Effector CD4-positive, alpha-beta T cell (primary cell): ENCODE measurements at places on chromosomes 5 and 9.

- DNase-seq = no peak
Observed at GRCh38 chr5:180126716-180127681, 55.4 kb upstream of the RNF130 start.

GRCh38 chr9:121884057-121884541, 209.0 kb downstream of the TTLL11 start:
- no peak for DNase-seq

GRCh38 chr9:108816037-108816436, 39.7 kb downstream of the ACTL7B start:
- no peak for DNase-seq

- DNase-seq = no peak
Observed at GRCh38 chr5:82330530-82331270, 52.5 kb upstream of the RPS23 start.

DNA sequence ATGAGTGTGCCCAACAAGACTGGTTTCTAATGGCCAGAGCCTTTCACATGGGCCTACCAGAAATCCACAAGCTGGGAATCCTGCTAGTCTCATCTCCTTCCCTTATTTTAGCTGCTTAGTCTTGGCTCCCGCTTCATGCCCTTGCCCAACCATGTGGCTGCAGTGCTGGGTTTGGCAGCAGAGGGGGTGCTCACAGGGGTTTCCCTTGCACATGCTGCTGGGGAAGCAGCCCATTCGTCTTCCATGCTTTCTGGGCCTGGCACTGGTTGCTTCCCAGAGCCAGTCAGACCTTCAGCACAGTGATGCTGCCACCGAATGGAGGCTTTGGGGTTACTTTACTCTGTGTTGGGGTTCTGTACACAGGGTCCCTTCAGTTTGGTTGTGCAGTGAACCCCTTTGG, 26.3 kb downstream of the SLC46A2 start:
- no peak for DNase-seq

DNA sequence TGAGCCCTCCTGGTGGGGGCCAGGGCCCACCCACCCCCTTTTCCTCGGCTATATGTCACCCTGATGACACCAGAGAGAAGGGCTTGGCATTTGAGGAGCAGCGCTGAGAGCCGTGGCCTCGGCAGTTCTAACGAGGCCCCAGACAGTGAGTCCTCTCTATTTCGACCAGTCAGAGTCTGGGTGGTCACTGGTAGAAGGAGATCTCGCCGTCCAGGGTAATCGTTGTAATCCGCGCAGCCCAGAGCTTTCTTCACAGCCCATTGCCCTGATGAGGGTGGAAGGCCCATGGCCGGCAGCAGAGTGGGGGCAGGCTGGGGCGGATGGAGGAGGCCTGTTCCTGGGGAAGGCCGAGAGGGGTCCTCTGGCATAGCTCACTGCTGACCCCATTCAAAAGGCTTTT, 70.2 kb downstream of the PSMB7 start:
- DNase-seq = no peak

DNA sequence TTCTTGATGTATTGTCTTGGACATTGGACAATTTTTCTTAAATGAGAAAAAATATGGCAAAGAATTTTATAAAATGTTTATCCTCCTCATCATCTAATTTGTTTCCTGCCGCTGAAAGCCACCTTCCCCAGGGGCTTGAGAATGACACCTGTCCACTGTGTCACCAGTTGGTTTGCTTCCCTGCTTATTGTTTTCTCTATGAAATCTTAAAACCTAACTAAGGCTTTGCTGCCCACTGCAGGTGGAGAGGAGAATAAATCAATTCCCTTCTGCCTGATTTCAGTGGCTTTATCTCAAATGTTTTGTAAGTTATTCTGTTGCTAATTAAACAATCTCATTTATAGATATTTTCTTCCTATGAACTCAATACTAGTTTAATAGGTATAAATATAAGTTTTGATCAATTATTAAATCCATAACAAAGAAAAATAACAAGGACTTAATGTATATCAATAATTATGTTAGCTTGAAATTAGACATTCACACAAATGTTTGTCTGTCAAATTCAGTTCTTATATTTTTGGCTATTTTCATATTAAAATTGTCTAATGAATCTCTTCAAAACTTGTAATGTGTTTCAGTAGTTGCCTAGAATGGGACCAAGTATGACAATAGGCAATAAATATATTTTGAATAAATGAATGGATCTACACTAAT, 822.5 kb downstream of the PTPRD start:
- DNase-seq = no peak

DNA sequence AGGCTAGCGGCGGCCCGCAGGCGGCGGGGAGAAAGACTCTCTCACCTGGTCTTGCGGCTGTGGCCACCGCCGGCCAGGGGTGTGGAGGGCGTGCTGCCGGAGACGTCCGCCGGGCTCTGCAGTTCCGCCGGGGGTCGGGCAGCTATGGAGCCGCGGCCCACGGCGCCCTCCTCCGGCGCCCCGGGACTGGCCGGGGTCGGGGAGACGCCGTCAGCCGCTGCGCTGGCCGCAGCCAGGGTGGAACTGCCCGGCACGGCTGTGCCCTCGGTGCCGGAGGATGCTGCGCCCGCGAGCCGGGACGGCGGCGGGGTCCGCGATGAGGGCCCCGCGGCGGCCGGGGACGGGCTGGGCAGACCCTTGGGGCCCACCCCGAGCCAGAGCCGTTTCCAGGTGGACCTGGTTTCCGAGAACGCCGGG, 253 bp downstream of the SLC12A2 start:
- no peak for DNase-seq

- no peak for DNase-seq
Observed at GRCh38 chr9:84955971-84956370, 286.4 kb downstream of the NTRK2 start.

GRCh38 chr5:25295067-25295466, 650.3 kb upstream of the CDH10 start:
- no peak for DNase-seq

DNA sequence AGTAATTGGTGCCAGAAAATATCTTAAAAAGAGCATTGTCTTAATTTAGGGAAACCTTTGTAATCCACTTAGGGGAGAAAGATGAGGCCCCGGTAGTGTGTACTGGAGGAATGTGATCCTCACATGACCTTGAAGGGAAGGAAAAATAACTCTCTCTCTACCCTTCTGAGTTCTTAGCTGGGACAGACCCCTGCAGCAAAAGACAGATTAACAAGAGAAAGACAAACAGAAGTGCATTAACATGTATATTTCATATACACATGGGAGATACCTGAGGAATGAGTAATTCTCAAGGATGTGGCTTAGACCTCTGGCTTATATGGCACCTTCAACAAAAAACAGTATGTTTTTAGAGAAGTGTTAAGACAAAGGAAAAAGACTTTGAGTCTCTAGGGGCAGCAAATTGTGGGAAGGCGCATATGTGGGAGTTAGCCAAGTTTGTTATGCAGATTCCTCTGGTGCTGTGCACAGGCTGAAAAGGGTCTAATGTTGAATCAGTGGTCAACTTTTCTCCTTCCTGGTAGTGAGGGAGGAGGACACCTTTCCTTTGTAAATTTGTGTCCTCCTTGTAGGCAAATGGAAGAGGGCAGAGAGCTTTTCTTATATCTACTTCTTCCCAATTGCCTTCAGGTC, 138.8 kb downstream of the LRRC70 start:
- DNase-seq = no peak

- no peak for DNase-seq
Observed at GRCh38 chr5:14869668-14870164, 1.9 kb downstream of the ANKH start.

DNA sequence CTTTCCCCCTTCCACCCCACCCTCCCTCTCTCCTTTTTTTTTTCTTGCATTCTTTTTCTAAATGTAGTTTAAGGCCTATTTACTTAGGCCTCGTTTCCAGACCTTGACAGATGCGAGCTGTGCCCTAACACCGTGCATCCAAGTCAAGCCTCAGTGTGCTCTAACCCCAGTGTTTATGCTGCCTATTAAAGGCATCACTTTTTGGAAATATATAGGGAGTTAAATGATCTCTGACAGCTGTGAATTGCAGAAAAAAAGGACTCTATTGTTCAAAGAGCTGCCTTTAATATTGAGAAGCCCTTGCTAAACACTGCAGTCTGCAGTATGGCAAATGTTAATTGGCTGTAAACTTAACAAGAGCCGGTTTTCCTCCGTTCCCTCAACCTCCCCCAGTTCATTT, 270.4 kb upstream of the TUT7 start:
- no peak for DNase-seq

GRCh38 chr5:150636391-150637244, 3.8 kb upstream of the SYNPO start:
- no peak for DNase-seq

- DNase-seq = no peak
Observed at GRCh38 chr5:132059696-132060500, 557 bp upstream of the IL3 start.

GRCh38 chr5:181200816-181201215, 4.2 kb downstream of the TRIM7 start:
- DNase-seq = no peak

- no peak for DNase-seq
Observed at GRCh38 chr5:142931896-142932686, 161.9 kb downstream of the ARHGAP26 start.

DNA sequence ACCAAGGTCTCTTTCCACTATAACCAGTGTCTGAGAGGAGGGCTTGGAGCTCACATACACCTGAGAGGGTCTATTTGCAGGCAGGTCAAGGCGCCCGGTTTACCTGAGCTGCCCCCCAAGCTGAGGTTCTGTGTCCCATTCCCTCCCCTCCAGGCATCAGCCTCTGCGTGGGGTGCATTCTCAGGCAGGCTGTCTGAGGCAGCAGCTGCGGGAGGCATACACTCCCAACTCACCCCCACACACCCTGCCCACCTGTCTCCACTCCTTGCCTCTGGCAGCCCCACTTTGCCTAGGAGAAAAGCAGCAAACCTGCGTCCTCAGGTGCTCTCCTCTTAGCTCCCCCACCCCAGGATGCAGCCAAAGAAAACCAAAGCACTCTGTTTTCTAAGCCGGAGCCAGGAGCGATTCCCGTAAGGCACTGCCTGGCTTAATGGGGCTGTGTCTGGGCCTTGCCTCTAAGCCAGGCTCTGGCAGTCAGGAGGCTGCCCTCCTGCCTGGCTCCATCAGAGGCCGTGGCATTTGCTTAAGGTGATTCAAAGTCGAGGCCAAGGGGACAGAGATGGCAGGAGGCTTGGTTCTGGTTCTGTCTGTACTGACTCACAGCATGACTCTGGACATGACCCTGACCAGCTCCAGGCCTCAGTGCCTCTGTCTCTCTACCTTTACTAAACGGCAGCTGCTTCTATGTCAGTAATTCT, 139.2 kb upstream of the TRIM32 start:
- DNase-seq = no peak

- DNase-seq = no peak
Observed at GRCh38 chr9:113026200-113026599, 14.2 kb upstream of the ZNF883 start.

GRCh38 chr5:109506556-109506955, 96.8 kb upstream of the PJA2 start:
- DNase-seq = no peak

GRCh38 chr5:171023508-171023907, 161.7 kb downstream of the RANBP17 start:
- DNase-seq = no peak

- DNase-seq = no peak
Observed at GRCh38 chr9:34233672-34234071, 54.8 kb downstream of the UBAP1 start.

DNA sequence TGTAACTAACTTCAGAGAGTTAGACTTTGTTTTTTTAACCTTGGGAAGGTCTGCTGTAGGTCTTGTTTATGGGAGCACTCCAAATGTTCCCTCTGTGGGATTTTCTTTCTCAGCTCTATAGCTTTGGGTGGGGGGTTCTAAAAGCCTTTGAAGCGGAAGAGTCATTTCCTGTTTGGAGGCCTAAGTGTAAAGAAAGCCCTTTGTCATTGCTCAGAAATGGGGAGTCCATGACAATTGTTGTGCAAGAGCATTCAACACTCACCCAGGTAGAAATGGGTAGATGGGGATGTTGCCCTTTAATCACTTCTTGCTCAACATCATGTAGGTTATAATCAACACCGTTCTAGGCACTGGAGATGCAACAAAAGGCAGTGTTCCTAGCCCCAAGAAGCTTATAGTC, 30.3 kb upstream of the MAST4 start:
- no peak for DNase-seq
